ENCODE measurements at places on chromosomes 3 and 15. TPM values are rescaled to one million over a fixed set of nuclear protein-coding genes. Genes with fewer than 3 reads are reported as not detected.

Gene GOLGA8T
- total RNA-seq = 1.2 TPM

Gene SLC28A1
- total RNA-seq = not detected

Gene ISG20
- 32.9 TPM for total RNA-seq

Gene UBAP1L
- total RNA-seq = 4.5 TPM

Gene PEX5L
- 0.72 TPM for total RNA-seq

Gene XCR1
- total RNA-seq = 0.06 TPM

Gene MST1R
- total RNA-seq = 0.95 TPM

Gene CCR4
- total RNA-seq = not detected

Gene GOLGA6A
- total RNA-seq = not detected

Gene SLC30A4
- 8.0 TPM for total RNA-seq

Gene CRYGS
- total RNA-seq = 0.93 TPM

Gene ACTC1
- 5.5 TPM for total RNA-seq

Gene B3GNT5
- total RNA-seq = 8.9 TPM

Gene GPR149
- total RNA-seq = not detected

Gene ADAMTS9
- total RNA-seq = 203 TPM

Gene SMCO1
- total RNA-seq = not detected

Gene CLEC3B
- 109 TPM for total RNA-seq

Gene GPR15
- not detected for total RNA-seq

Gene SLC22A13
- 2.5 TPM for total RNA-seq

Gene CLDN11
- 43.5 TPM for total RNA-seq

Gene PTX3
- total RNA-seq = 257 TPM

Gene LRRK1
- total RNA-seq = 35.5 TPM

Gene NRG4
- total RNA-seq = 2.9 TPM

All from omental fat pad (tissue), 4 donors.